ENCODE measurements at places on chromosomes 3 and 15.
A peak's percentile ranks its signal among the peaks of the same experiment; 100 is the strongest.

DNA sequence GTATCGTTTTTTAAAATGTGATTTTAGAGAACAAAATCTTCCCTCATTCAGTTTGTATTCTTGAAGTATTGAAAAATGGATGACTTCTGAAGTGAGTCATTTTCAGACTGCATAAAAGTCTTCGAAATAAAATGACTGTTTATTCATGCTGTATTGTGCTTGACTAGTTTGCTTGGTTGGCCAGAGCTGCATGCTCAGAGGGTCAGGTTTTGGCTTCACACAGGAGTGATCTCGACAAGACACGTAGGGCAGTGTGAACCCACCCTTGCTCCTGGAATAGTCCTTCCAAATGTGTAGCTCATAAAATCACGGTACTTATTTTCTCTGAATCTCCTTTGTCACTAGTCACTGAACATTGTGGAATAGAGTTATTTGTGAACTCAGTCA lies 73.3 kb downstream of the FNDC3B start:
- DNase-seq = no peak

DNA sequence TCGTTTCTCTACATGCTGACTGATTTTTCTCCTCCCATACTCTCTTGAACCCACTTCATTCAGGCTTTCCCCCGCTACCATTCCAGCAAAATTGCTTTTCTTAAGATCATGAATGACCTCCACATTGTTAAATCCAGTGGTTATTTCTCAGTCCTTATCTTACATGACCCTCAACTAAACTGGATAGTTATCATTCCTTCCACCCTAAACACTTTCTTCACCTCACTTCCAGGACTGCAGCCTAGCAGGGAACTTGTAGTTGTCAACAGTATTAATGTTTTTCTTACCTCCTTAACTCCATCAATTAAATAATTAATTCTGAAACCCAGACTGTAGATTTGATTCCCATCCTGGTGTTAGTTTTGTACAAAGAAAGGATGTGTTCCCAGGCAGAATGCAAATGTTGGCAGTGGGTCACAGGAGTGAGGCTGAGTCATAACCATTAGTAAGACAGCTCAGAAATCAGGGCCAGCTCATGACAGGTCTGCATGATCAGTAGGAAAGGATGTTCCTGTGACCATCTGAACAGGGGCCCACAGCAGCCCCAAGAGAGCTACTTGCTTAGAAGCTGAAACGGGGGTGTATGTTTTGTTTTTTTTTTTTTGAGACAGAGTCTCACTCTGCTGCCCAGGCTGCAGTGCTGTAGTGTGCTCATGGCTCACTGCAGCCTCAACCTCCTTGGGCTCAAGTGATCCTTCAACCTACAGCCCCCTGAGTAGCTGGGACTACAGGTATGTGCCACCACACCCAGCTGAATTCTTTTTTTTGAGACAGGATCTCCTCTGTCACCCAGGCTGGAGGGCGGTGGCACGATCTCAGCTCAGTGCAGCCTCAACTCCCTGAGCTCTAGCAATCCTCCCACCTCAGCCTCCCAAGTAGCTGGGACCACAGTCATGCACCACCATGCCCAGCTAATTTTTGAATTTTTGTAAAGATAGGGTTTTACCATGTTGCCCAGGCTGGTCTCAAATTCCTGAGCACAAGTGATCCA lies 9.1 kb downstream of the BCL2L10 start:
- DNase-seq = no peak

DNA sequence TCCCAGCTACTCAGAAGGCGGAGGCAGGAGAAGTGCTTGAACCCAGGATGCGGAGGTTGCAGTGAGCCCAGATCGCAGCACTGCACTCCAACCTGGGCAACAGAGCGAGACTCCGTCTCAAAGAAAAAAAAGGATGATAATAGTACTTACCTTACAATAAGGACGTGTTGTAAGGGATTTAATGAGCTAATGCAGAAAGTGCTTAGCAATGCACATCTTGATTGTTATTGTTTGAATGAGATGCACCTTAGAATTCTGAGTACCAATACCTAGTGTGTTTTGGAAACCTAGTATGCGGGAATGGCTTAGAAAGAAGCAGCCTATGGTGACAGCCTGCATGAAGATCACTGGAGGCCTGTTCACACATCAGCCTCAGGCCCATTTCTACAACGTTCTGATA lies 19.5 kb downstream of the SNUPN start:
- no peak for DNase-seq

GRCh38 chr3:107662124-107662507 lies 139.4 kb downstream of the BBX start:
- DNase-seq = no peak

- DNase-seq = no peak
Observed at GRCh38 chr3:94114666-94115065, 51.8 kb downstream of the NSUN3 start.

DNA sequence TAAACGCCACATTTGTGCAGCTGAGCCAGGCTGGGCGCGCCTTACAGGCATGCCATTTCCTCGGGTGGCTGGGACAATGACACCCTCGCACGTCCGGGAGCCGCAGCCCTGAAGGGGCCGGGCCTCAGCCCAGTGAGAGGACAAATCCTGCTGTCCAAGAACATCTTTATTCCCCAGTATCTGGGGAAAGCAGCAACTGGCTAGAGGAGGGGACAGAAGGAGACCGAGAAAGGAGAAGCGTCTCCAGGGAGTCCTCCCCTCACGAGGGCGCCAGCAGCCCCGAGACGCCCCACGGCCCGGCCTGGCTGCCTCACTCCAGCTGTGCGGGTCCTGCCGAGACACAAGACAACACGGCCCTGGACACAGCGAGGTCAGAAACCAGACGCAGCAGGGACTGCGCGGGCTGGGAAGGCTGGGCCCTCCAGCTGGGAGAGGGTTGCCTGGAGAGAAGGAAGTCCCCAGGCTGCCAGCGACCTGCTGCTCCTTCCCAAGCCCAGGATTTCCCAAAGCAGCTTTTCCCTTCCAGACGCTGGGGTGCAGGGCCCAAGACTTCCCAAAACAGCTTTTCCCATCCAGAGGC lies 130.2 kb downstream of the CHSY1 start:
- peak; percentile 74 for DNase-seq

- DNase-seq = no peak
Observed at GRCh38 chr3:72659596-72659995, 188.6 kb downstream of the SHQ1 start.

DNA sequence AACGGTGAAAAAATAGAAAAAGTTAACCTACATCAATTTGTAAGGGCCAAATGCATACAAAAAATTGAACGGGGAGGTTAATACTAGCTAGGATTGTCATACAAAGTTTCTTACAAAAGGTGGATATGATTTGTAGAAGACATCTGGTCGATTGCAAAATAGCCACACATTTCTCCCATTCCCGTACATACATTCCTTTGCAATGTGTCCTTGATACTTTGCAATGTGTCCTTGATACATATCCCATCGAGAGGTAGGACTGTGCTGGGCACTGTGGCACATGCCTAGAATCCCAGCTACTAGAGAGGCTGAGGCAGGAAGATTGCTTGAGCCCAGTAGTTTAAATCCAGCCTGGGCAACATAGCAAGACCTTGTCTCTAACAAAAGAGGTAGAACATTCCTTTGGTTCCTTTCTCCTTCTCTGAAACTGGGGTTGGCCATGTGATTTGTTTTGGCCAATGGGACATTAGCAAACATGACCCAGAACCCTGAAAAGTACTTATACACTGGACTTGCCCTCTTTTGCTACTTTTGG lies 9.5 kb downstream of the TTBK2 start:
- no peak for DNase-seq

GRCh38 chr3:43583481-43583880 lies 38.3 kb downstream of the ANO10 start:
- no peak for DNase-seq

GRCh38 chr15:101451266-101451799 lies 38.2 kb downstream of the PCSK6 start:
- no peak for DNase-seq

DNA sequence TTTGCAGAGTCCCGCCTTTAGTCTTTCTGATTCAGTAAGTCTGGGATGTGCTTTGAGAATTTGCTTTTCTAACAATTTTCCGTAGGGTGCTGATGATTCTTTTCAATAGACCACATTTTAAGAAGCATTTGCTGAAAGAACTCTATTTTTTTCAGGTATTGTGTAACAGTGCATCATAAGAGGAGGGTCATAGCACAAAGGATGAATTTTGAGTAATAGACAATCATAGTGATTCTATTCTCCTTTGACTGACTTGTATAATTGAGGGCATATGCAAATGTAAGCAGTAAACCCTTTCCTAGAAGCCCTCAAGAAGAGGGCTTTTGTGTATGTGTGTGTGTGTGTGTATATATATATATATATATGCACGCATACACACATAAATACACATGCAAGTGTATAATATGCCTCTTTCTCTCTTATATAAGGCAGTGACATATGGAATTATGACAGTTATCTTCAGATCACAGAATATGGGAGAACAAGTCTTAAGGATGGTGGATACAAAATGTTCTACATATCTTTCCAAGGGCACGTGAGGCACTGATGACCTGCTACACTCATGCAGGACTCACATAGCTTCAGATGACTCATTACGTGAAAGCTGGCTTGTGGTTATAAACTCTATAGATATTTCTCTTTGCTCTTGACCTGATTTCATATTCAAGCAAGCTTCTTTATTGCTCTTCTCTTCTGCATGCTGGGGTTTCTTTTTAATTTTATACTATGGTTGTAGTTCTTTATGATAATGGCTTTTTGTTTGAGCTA lies 6.5 kb upstream of the PLSCR1 start:
- DNase-seq = no peak

- DNase-seq = no peak
Observed at GRCh38 chr15:89225588-89225987, 4.2 kb upstream of the RLBP1 start.

DNA sequence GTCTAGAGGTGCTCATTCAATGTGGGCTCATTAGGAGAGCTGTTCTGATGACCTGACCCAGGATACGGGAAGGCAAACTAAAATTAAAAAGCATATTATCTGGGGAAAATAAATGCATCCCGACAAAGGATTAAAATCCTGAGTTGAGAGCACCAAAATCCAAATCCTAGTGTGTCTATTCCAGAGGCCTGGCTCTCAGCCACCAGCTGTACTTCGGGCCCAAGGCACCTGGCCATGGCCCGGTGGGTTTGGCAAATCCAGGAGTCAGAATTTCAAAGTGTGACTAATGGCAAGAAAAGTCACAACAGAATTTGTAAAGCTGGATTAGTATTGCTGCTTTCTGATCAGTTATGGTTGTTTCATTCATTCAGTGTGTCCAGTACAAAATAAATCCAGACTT lies 2.6 kb upstream of the LYSMD4 start:
- no peak for DNase-seq

GRCh38 chr15:92600856-92601255 lies 54.7 kb downstream of the FAM174B start:
- no peak for DNase-seq

- no peak for DNase-seq
Observed at GRCh38 chr3:175383371-175383770, 524.2 kb downstream of the NAALADL2 start.

GRCh38 chr15:77112838-77113504 lies 42.1 kb upstream of the TSPAN3 start:
- no peak for DNase-seq

- no peak for DNase-seq
Observed at GRCh38 chr3:12983319-12983718, 89.9 kb downstream of the IQSEC1 start.

DNA sequence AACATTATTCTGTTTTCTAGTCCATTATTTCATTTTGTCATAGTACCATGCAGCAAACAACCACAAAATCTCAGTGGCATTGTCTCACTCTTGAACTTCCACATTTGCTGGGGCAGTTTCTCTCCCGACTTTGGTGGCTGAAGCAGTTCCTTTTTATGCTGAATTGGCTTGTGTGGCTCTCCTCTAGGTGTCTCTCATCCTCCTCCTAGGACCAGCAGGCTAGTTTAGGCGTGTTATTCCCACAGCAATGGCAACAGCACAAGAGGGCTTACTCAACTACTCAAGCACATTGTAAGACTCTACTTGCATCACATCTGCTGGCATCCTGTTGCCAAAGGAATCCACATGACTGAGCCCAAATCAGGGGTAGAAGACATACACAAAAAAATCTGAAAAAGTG lies 201.8 kb upstream of the KCNH8 start:
- DNase-seq = no peak

DNA sequence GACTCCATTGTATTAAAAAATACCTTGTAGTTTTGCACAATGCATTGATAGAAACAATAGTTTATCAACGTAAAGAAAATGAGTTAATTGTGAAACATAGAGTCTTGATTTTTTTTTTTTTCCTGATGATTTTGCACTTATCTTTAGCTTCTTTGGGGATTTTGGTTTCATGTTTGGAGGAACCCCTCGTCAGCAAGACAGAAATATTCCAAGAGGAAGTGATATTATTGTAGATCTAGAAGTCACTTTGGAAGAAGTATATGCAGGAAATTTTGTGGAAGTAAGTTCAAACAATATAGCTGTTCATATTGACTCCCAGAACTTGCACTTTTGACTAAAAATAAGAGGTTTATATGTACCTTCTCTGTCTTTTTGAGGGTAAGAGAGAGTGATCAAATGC lies 7.0 kb downstream of the DNAJB11 start:
- DNase-seq = no peak

- DNase-seq = no peak
Observed at GRCh38 chr3:69433121-69433968, 47.5 kb upstream of the FRMD4B start.

GRCh38 chr3:138600100-138600745 lies 6.2 kb upstream of the CEP70 start:
- no peak for DNase-seq

Data from ecto neural progenitor cell (in vitro differentiated cells).